Activated CD4-positive, alpha-beta T cell treated with anti-CD3 and anti-CD28 coated beads for 1 hour (primary cell): ENCODE measurements at places on chromosomes 13 and 19.

DNA sequence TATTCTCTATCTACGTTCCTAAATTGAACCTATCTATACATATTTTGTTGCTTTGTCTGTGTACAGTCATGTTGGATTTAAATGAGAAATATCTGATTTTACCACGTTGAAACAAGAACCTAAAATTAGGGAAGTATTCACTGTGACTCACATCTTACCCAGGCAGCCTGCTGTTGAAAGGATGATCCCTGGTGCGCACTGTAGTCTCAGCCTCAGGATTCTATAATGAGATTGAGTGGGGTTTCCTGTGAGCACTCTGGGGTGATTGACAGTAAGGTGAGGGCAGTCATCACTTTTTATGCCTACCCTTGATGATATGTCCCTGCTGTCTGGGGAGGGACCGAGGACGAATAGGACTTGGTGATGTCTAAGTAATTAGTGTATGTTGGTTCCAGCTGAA lies 35.4 kb downstream of the PCCA start:
- DNase-seq = no peak

GRCh38 chr19:50632151-50632835 lies 7.4 kb downstream of the SYT3 start:
- DNase-seq = no peak

GRCh38 chr13:84609716-84610115 lies 727.4 kb upstream of the SLITRK1 start:
- no peak for DNase-seq

- no peak for DNase-seq
Observed at GRCh38 chr13:67147342-67148133, 82.6 kb downstream of the PCDH9 start.

DNA sequence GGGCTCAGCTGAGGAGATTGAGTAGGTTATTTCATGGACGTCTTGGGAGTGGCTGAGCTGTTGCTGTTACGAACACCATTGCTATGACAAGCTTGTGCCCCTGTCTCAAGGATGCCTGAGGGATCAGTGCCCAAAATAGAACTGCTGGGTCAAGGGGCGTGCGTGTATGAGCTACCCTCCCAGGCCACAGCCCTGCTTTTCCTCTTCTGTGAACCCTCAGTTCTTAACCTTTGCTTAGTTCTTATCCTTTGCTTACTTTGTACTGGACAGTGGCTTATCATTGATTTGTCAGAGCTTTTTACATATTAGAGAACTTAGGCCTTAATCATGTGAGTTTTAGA lies 9.0 kb downstream of the ARHGAP45 start:
- no peak for DNase-seq

GRCh38 chr19:34085336-34085735 lies 87.0 kb upstream of the LSM14A start:
- no peak for DNase-seq

- no peak for DNase-seq
Observed at GRCh38 chr13:67769063-67769986, 539.2 kb upstream of the PCDH9 start.

DNA sequence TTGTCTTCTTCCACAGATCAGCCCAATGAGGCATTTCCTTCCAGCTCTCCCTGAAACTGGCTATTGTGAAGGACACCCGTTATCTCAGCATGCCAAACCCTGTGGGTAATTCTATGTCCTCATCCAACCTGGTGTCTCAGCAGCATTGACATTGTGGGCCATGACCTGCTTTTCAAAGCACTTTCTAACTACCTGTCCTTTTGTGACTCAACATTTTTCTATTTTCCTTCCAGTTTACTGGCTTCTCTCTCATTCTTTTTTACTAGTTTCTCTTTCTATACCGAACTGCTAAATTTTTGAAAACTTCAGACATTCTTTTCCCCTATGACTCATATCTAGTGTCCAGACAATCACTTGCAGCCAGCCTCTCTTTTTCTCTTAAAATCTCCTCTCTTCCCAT lies 136.4 kb upstream of the HTR2A start:
- no peak for DNase-seq

GRCh38 chr13:41837629-41838028 lies 123.3 kb downstream of the VWA8 start:
- DNase-seq = no peak

- DNase-seq = no peak
Observed at GRCh38 chr13:111383591-111384440, 63.4 kb downstream of the TEX29 start.

DNA sequence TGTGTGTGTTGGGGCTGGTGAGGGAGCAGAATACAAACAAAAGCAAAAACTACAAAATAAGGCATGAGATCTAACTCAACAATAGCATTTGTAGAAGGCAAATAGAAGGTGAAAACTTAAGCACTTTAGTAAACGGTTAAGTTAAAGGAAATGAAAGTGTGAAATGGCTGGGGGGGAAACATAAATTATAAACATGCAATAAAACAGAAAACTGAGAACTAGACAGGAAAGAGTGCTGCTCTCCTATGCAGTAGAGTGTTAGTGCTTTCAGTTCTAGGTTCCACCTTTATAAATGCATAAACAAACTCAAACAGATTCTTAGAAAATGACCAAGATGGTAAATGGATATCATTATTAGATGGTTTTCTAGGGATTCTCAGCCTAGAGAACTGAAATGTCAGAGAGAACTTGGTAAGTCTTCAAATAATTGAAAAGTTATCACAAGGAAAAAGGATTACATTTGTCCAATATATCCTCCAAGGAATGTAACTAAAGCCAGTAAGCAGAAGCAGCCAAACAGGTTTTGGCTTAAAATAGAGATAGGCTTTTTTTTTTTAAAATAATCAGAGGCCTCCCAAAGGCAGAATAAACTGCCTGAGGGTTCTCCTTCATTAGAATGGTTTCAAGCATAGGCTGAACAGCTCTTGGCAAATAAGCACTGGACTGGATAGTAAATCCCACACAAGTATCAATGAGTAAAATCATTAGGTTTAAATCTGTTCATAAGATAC lies 23.3 kb downstream of the RBM26 start:
- DNase-seq = no peak

DNA sequence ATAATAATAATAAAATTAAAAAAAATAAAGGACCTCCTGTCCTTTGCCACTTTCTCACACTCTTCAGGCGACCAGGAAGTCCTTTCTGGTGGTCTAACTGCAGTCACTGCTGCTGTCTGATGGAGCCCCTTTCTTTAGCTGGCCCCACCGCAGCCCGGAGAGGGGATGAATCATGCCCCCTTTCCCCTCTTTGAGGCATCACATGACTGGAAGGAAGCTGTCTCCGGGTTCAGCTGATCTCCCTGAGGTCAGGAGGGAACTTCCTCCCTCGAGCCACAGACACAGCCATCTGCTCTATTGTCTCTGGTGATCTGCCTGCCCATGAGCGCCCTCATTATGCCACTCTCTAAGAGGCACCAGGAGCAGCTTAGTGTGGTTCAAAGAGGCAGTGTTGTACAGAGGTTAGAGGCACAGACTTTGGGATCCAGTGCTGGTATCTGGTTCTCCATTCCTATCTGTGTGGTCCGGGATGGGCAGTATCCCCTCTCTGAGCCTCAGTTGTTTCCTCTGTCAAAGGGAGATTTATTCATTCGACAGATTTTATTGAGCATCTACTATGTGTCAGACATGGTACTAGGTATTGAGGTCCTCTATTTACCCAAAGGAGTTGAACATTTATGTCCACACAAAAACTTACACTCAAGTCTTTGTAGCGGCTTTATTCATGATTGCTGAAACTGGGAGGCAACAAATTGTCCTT lies 30.0 kb downstream of the VAV1 start:
- DNase-seq = peak; percentile 38

DNA sequence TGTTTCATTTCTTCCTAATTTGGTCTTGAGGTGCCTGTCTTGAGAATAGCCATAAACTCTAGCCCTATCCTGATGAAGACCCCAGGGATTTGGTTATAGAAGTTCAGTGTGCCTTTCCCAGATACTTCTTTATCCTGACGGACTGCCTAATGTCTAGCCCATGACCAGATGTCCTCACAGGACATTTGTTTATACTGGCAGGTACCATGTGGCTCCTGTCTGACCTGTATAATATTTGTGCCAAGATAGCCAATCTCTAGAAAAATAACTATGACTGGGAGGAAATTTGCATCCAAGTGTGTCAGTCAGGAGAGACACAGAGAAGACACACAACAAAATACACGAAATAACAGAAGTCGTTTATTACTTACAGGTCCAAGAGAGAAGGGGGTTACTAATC lies 69.2 kb upstream of the MIR17HG start:
- DNase-seq = no peak

DNA sequence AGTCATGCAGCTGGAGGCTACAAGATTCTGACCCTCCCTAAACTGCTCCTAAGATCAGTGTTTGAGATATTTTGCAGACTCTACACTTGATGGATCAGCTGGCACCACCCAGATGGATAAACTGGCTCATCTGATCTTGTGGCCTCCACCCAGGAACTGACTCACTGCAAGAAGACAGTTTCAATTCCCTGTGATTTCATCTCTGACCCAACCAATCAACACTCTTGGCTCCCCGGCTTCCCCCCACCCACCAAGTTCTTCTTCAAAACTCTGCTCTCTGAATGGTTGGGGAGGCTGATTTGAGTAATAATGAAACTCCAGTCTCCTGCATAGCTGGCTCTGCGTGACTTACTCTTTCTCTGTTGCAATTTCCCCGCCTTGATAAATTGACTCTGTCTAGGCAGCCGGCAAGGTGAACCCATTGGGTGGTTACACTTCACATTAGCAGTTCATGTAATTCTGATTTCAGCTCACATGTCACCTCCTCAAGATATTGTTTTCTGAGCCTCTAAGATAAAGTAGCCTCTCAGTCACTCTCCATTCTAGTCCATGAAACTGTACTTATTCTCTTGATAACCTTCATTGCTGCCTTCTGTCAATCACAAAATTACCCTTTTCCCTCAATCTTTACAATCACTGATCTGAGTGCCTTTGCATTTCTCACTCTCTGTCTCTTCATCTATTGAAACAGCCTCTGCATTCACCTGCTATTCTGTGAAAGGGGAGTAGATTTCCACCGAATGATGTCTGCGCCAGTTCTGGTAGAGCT lies 9.9 kb upstream of the FPR3 start:
- no peak for DNase-seq

GRCh38 chr19:4988770-4989251 lies 19.9 kb downstream of the KDM4B start:
- no peak for DNase-seq

DNA sequence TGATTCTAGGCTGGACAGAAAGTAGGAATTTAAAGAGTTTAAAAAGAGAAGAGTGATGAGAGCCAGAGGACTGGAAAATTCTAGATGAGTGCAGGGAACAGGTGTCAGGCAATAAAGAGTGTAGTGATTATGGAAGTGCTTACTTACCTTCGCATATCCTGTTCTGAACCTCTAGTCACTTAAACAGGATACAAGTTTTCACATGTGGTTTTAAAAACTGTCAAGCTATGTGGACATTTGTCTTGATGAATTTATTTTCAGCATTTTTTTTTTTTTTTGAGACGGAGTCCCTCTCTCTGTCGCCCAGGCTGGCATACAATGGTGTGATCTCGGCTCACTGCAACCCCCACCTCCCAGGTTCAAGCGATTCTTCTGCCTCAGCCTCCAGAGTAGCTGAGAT lies 34.3 kb upstream of the IL17D start:
- DNase-seq = no peak

- DNase-seq = no peak
Observed at GRCh38 chr13:50685491-50685890, 158.0 kb downstream of the DLEU7 start.

- no peak for DNase-seq
Observed at GRCh38 chr19:18292810-18293641, 11.6 kb upstream of the JUND start.

DNA sequence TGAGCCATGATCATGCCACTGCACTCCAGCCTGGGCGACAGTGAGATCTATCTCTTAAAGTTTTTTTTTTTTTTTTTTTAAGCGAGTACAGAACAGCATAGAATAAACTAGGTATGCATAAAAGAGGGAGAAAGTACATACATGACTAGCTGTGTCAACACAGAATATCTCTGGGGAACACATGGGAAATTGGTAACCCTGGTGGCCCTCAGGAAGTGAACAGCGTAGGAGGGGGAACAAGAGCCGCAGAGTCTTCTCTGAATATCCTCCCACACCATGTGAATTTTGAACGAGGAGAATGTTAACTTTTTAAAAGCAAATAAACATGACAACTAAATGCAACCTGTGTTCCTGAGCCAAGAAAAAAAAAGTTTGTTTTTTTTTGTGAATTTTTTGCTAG lies 15.2 kb downstream of the PHLDB3 start:
- DNase-seq = no peak

GRCh38 chr13:51848674-51849073 lies 3.7 kb upstream of the TMEM272 start:
- no peak for DNase-seq

DNA sequence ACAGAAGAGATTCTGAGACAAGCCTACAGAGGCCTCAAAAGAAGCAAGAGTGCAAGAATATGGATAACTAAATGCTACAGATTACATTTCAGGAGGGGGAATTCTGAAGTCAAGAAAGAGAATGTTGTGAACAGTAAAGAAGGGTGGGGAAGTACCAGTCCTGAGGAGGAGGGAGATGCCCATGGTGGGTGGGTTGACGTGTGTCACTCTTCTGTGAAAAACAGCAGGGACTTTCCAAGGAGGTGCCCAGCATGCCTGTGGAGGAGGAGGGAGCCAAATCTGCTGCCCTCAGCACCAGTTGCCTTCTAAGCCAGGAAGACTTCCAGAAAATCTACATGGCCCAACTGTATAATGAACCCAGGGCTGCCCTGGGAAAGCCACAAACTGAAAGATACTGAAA lies 87.7 kb downstream of the SGCG start:
- no peak for DNase-seq

DNA sequence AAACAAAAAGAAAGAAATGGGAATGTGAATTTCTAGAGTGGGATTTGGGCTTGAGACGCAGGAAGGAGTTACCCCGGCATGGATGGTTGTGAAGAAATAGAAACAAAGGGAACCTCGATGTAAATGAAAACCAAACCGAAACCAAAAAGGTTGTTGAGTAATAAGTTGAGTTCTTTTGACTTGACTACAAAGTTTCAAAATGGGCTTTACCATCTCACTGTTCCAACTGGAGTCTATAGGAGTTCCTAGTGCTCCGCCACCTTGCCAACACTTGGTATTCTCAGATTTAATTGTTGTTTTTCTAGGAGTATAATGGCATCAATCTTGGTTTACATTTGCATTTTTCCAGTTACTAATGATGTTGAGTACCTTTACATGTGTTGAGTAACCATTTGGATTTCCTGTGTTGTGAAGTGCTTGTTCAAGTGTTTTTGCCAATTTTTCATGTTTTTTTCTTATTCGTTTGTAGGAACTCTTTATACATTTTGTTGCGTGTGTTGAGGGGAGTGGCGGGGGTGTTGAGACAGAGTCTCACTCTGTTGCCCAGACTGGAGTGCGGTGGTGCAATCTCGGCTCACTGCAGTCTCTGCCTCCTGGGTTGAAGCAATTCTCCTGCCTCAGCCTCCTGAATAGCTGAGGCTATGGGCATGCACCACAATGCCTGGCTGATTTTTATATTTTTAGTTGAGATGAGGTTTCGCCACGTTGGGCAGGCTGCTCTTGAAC lies 9.2 kb downstream of the UBE2S start:
- no peak for DNase-seq

DNA sequence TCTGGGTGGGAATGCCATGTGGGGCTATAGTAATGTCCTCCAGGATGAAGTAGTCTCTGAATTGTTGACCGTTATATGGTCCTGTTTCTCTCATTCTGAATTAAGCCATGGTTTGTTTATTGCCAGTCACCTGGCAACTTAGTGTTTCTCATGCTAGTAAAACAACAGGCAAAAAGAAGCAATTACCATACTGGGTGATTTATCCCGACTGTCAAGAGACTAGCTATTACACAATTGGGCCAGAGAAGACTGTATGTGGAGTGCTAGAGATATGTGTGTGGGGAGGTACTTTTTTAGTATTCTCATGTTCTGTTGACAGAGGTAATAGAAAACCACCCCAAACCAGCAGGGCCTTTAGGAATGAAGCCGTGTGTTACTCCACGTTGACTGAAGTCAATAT lies 258.2 kb downstream of the TDRD3 start:
- no peak for DNase-seq
